ENCODE measurements at places on chromosomes 4 and X.

GRCh38 chr4:56728512-56728911 lies 47.4 kb upstream of the HOPX start:
- no peak for DNase-seq

DNA sequence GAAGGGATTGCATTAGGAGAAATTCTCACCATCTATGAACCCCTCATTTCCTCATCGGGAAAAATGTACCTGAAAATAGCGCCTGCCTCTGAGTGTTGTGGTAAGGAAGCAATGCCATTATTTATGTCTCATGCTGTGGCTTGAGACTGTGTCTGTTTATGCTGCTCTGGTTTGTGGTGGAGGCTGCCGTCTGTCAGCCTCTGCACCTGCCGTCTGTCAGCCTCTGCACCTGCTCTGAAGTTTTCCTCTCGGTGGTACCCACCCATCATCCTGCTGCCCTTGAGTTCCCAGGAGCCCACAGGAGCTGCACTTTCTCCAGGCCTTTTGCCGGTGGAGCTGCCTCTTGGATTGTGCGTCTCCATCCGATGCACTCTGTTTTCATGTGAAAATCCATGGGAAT lies 68.5 kb upstream of the PPP2R3B start:
- no peak for DNase-seq

DNA sequence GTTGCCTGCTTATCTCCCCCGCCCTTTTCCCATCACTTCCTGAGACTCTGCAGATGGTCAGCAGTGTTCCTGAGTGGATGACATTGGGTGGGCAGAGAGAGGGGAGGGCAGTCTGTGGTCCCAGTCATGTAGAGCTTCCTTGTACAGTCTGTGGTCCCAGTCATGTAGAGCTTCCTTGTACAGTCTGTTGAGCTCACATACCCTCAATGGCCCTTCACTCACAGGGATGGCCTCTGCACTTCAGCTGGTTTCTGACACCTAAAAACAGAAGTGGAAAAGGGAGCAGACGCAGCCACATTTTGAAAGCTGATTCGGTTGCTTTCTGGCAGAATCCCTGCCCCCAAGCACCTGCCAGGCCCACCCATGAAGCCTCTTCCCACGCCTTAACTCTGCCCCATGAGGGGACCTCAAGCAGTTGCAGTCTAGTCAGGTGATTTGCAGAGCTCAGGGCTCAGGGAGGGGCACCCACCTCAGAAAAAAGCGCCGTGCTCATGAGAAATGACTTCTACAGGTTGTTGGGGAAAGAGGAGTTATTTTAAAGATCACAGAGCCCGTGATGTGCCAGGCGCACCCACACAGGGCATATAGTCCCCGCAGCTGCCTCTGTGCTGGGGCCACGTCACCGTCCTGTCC lies 3.6 kb upstream of the TMEM271 start:
- DNase-seq: no peak

GRCh38 chr4:105651884-105652283 lies 56.6 kb downstream of the INTS12 start:
- DNase-seq: no peak

- no peak for DNase-seq
Measured at GRCh38 chr4:157075811-157076577, at the start of gene GLRB. Gene GLRB, plus strand, starts transcription at chr4:157076150. Its CDS starts 1,875 bp downstream, at chr4:157078025.

- DNase-seq: no peak
Measured at GRCh38 chr4:164027805-164028204, 533.3 kb downstream of the TMA16 start.

GRCh38 chr4:4761128-4761982 lies 98.1 kb upstream of the MSX1 start:
- DNase-seq: no peak

DNA sequence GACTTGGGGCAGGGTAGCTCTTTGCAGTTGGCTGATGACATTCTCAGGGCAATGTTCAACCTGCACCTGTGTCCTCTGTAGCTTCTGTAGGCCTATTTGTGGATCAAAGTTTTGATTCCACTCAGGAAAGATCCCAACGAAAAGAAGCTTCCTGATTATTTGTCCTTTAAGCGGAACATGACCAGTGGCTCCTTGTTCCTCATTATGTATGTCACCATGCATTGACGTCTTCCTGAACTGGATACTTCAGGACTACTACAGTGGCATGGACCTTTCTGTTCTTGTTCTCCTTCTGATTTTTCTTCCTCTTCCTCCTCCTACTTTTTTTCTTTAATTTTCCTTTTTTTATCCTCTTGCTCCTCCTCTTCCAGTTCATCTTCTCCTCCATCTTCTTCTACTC lies 62.4 kb downstream of the NBDY start:
- DNase-seq: no peak

- no peak for DNase-seq
Measured at GRCh38 chr4:171246948-171247347, 566.3 kb upstream of the GALNTL6 start.

DNA sequence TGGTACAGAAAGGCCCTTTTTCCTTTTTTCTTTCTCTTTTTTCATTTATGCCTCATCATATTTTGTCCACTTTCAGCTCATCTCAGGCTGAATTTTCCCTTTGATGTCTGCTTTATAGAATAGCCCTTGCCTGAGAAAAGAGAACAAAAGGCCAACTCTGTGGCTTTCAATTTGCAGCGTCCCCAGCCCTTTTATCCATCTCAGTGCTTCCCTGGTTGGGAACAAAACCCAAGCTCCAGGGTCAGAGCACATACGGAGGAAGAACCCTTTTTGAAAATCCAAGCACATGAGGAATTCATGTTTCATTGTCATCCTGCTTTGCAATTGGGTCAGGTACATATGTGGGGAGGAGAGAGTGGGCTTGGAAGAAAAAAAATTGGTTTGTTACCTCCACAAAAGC lies 47.5 kb downstream of the TMEM164 start:
- DNase-seq: no peak

- DNase-seq: no peak
Measured at GRCh38 chrX:105226499-105226898, 6.0 kb upstream of the TEX13A start.

DNA sequence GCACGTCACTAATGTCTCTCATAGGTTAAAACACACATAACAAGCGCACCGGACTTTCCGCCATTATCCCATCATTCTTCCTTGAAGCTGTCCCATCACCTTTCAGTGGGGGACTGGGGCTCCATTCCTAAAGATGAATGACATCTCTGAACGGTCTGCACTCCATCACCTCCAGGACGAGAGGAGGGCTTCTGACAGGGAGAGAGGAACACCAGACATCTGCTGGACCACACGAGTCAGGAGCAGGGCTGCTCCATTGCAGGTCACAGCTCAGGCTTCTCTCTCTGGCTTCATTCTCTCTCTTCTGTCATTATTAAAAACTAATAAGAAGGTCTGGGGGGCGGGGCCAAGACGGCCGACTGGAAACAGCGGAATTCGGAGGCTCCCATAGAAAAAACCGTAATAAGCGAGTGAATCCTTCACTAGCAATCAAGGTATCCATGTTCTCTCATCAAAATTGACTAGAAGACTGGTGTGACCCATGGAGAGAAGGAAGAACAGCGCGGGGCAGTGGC lies 289.8 kb downstream of the LDB2 start:
- no peak for DNase-seq

DNA sequence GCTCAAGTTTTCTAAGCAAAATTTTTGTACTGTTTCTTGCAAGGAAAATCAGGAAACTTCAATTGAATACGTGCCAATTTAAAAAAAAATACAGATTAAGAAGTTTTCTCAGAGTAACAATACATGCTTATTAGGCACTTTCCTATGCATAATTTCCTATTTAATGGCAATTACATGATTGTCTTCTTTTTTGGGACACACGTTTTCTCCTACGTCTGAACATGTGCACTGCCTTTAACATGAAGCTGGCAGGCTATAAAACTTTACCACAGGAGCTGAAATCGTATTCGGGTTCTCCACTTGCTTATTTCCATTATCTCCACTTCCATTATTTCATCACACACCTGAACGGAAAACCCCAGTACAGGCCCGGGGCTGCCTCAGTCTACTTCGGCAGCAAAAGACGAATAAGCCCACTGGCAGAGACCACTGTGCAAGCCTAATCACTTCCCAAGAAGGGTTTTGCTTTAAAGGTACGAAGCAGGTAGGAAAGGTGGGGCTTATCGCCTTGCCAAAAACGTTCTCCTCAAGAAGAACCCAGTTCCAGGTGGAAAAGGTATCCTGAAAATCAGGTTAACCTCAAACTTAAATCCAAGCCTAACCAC lies 575 bp downstream of the RCHY1 start:
- no peak for DNase-seq

- no peak for DNase-seq
Measured at GRCh38 chr4:2489841-2490552, 21.1 kb downstream of the RNF4 start.

- no peak for DNase-seq
Measured at GRCh38 chr4:73452953-73453700, 17.1 kb downstream of the AFP start.

DNA sequence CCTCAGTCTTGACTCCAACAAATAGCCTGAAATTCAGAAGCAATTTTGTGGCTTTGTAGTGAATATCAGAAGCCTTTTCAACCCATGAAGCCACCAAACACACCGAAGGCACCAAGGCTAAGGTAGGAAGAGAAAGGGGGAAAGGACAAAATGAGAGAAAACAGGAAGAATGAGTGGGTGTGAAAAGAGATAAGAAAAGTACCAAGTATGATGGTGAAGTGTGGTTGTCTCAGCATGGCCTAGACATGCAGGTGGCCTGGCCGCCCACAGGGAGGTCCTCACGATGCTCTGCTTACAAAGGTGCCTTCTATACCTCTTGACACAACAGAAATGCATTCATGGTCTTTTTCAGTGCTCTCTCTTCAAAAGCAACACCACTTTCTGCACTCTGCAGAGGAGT lies 34.9 kb downstream of the ACSL1 start:
- DNase-seq: no peak

- DNase-seq: no peak
Measured at GRCh38 chrX:111180750-111181240, 84.8 kb downstream of the PAK3 start.

- no peak for DNase-seq
Measured at GRCh38 chr4:4490041-4490440, 51.8 kb downstream of the STX18 start.

DNA sequence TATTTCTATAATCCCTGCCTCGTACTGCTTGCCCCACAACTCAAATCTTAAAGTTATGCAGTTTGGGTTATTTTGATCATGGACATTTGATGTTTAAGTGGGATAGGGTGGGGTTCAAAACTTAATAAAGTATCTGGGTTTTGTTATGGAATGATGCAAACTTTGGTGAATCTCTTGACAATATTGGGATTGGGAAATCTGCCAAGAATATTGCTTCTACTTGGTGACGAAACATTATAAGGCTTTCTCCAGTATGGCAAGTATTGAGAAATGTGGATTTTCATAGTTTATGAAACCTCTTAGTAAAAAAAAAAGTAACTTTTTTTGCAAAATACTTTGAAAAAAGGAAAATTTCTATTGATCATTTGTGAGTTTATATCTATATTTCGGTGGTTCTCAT lies 130.8 kb upstream of the SFRP2 start:
- DNase-seq: no peak

- no peak for DNase-seq
Measured at GRCh38 chr4:78369679-78370078, 181.9 kb upstream of the ANXA3 start.

- no peak for DNase-seq
Measured at GRCh38 chr4:26452565-26453531, 37.4 kb downstream of the CCKAR start.

GRCh38 chrX:13821738-13822137 lies 4.8 kb upstream of the GPM6B start:
- DNase-seq: no peak

DNA sequence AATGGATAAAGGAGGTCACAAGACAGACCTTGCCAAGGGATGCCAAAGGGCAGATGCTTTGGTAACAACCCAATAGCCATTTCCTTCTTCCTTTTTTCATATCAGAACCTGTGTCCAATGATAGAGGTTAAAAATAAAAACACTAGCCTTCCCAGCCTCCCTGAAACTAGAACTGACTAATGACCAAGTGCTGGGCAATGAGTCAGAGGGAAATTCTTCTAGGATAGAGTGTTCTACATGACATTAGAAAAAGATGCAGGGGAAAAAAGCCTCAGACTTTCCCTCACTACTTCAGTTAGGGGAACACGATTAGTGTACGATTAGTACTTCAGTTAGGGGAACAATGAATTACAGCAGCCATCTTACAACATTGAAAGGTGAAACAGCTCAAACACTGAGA lies 29.3 kb upstream of the FAM47C start:
- no peak for DNase-seq

GRCh38 chrX:20205927-20206708 lies 60.6 kb downstream of the RPS6KA3 start:
- DNase-seq: no peak

DNA sequence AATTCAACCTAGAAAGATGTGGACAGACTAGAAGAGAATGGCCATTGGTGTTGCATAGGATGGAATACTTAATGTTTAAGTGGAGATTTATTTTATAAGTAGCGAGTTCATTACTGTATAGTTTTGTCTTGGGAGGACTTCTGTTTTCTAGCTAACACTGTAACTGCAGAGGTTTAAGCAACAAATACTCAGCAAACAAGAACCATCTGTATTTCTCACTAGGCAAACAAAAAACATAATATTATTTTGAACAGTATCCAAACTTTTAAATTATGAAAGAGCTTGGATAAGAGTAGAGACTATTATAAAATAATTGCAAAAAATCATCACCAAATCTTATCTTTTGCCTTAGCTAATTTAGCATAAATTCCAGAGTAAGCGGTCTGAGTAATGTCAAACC lies 121.1 kb downstream of the GLRA3 start:
- no peak for DNase-seq

DNA sequence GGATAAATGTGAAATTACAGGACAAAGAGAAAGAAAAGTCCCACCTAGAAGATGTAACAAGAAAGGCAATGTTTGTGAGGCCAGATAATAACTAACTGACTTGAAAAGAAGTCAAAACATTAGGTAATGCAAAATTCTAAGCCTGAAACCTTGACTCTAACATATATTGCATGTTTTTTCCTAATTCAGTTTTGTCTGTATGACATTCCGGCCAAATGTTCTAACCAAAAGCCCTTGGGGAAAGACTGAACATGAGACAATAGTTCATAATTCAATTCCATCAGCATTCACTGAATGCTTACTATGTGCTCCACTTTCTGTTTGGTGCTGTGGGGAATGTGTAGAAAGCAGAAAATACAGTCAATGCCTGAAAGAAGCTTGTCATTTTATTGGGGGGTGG lies 84.8 kb upstream of the PLAC1 start:
- no peak for DNase-seq

GRCh38 chrX:119089619-119090018 lies 16.8 kb downstream of the CT47C1 start:
- DNase-seq: no peak

- DNase-seq: no peak
Measured at GRCh38 chr4:123284168-123284567, 112.4 kb upstream of the SPRY1 start.

DNA sequence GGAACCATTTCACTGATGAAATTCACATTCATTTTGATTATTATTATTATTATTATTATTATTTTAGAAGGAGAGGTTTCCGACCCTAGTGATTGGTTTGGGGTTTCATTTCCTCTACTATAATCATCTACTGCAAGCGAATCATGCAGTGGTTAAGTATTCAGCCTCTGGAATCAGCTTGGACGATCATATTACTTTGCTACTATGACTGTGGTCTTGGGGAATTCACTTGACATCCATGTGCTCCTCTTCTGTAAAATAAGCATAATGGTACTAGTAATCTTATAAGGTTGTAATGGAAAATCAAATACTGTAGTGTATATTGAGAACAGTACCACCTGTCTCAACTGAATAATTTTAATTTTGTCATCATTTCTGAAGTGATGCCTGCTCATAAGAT lies 132.1 kb upstream of the SLC4A4 start:
- no peak for DNase-seq
